PC-3 (cell line): ENCODE measurements at places on chromosomes 12 and 14. TPM values are rescaled to one million over a fixed set of nuclear protein-coding genes. Genes with fewer than 3 reads are reported as not detected.

The PCED1B gene
- 1.0 TPM in 1 of 2 replicates, not detected in the other for total RNA-seq

DNA sequence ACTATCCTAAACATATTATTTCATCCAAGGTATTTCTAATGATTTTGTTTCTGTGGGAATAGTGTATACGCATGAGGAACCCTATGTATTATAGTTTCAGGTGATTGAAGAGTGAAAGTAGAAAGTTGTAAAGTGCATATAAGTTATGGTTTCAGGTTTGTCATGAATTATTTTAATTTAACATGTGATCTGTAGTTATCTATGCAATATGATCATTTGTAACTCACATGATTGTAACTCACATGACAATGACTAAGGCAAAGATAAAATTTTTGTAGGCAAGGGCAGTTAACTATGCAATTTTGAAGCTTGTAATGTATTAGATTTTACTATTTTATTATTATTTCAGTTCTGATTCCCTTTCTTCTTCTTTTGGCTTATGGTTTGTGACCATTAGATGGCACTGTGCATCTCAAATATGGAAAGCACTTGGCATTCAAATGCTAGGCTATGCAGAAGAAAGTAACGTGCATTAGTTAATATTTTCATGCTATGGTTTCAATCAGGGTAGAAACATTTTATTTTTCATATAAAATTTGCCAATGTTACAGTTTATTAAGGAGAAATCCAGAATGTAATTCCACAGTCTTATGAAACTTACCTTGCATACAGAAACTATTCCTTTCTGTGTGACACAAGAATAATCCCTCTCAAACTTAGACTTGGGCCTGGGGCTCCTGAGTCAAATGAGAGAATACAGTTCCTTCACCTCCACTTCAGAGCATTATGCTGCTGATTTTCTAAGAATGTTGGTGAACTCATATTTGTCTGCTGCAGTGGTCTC is 15.8 kb upstream of the TMEM30B start:
- no peak overlapping the region for H3K27ac ChIP-seq
- no peaks in the 10 kb centered on the region for H3K27me3 ChIP-seq
- DNase-seq: peak; percentile 87
- no peak overlapping the region for H3K4me3 ChIP-seq
- no peaks in the 10 kb centered on the region for H3K4me1 ChIP-seq
- no peaks in the 10 kb centered on the region for H3K36me3 ChIP-seq

The ADAM20 gene
- 0.17 and 0.26 TPM in 2 replicates for total RNA-seq

The FAM90A1 gene
- not detected in 2 replicates for total RNA-seq

The DENND5B gene
- total RNA-seq: 4.2 and 14.2 TPM in 2 replicates

- DNase-seq: no peak
- peak overlapping the region; percentile 77; the same call in 1 of the 2 replicates for H3K4me3 ChIP-seq
- 0 out of 2 replicates have a peak, but pooled peaks cover 3% of the 10 kb centered on the region for H3K4me1 ChIP-seq
Observed at GRCh38 chr14:100283984-100284881, 22.0 kb downstream of the SLC25A29 start.
